Activated naive CD8-positive, alpha-beta T cell treated with anti-CD3 and anti-CD28 coated beads, Interleukin-2, amount 10 ng/mL, durations not matched to agents 7 days and 5 days (primary cell): ENCODE measurements at places on chromosomes 11 and 22. TPM values are rescaled to one million over a fixed set of nuclear protein-coding genes. Genes with fewer than 3 reads are reported as not detected.

LYVE1 gene
- total RNA-seq: not detected

- peaks cover 2% of the 10 kb centered on the region for H3K4me1 ChIP-seq
- no peak overlapping the region for H3K4me3 ChIP-seq
- no peak for DNase-seq
- H3K27me3 ChIP-seq: no peaks in the 10 kb centered on the region
- no peak overlapping the region for H3K27ac ChIP-seq
Observed at GRCh38 chr11:69131121-69131566, 24.6 kb upstream of the SMIM38 start.

OR10A2 gene
- total RNA-seq: not detected

DNA sequence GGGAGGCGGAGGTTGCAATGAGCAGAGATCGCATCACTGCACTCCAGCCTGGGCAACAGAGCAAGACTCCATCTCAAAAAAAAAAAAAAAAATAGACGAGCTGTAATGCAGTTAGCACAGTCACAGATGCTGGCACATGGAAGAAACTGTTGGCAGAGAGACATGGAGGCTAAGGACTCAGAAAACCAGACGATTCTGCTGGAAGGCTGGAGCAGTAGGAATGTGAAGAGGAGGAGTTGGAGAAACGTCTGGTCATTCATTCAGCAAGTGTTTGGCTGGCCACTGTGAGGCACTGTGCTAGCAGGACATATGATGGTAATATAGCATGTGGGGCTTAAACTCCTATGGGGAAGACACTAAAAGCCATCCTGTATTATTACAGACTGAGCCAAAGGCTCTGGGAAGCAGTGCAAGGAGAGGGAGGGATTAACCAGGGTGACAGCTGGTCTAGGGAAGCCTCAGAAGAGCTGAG is 5.0 kb downstream of the UQCR10 start:
- DNase-seq: no peak
- no peak overlapping the region for H3K4me3 ChIP-seq
- H3K4me1 ChIP-seq: peaks cover 10% of the 10 kb centered on the region
- no peaks in the 10 kb centered on the region for H3K27me3 ChIP-seq
- H3K36me3 ChIP-seq: peaks cover 17% of the 10 kb centered on the region

SC5D gene
- 24.8 TPM for total RNA-seq

APOBEC3B gene
- 7.2 TPM for total RNA-seq

CDC45 gene
- total RNA-seq: 56.1 TPM

DNA sequence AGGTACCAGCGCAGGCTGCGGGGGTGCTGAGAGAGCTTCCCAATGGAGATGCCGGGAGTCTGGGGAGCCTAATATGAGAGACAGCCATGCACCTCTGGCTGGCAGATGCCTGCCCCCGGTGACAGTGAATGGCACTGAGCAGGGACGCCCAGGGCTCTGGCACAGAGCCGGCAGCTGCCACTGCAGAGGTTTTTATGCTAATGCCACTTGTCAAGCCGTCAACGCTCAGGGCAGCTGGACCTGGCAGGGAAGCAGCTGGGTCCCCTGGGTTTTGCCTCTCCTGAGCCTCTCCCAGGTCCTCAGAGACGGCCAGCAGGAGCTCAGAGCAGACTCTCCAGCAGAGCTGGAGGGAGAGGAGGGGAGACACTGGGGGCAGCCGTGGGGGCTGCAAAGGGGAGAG is 573.6 kb downstream of the BUD13 start:
- no peaks in the 10 kb centered on the region for H3K36me3 ChIP-seq
- H3K4me1 ChIP-seq: no peaks in the 10 kb centered on the region
- H3K27me3 ChIP-seq: peaks cover 7% of the 10 kb centered on the region
- DNase-seq: no peak
- H3K27ac ChIP-seq: no peak overlapping the region
- no peak overlapping the region for H3K4me3 ChIP-seq

GRCh38 chr11:78809931-78810541 is 235.4 kb upstream of the NARS2 start:
- no peaks in the 10 kb centered on the region for H3K36me3 ChIP-seq
- no peak overlapping the region for H3K4me3 ChIP-seq
- no peak overlapping the region for H3K27ac ChIP-seq
- no peak for DNase-seq

PRPF19 gene
- total RNA-seq: 103 TPM

GRCh38 chr22:43370036-43370435 is 26.9 kb upstream of the SCUBE1 start:
- no peak overlapping the region for H3K4me3 ChIP-seq
- H3K36me3 ChIP-seq: no peaks in the 10 kb centered on the region
- H3K27me3 ChIP-seq: peaks cover 59% of the 10 kb centered on the region
- H3K27ac ChIP-seq: no peak overlapping the region

FTH1 gene
- total RNA-seq: 793 TPM

DNA sequence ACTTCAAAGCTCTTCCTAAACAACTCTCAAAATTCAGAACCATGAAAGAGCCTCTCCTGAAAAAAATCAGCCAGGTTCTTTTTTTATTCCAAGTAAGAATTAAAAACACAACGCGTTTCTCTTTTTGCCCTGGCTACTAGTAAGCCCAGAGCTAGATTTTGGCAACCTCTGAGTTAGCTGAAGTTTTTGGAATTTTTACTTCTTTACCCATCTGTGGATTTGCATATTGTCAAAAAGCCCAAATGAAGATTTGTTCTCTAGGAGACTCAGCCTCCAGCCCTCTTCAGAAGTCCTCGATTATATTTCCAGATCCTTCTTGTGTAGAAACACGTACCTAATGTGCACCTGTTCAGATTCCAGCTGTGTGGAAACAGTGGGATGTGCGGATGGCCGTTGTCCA is 517.9 kb downstream of the TBC1D22A start:
- no peak overlapping the region for H3K4me3 ChIP-seq
- no peaks in the 10 kb centered on the region for H3K36me3 ChIP-seq
- H3K27me3 ChIP-seq: peaks cover 2% of the 10 kb centered on the region
- no peaks in the 10 kb centered on the region for H3K4me1 ChIP-seq
- no peak for DNase-seq

FXYD6 gene
- total RNA-seq: 0.31 TPM

GRCh38 chr11:98227278-98227677 is 793.5 kb upstream of the CNTN5 start:
- H3K27ac ChIP-seq: no peak overlapping the region
- no peaks in the 10 kb centered on the region for H3K27me3 ChIP-seq
- no peak for DNase-seq

- H3K27ac ChIP-seq: no peak overlapping the region
- H3K4me3 ChIP-seq: no peak overlapping the region
- DNase-seq: no peak
- peaks cover 18% of the 10 kb centered on the region for H3K4me1 ChIP-seq
Observed at GRCh38 chr11:46696212-46696558, 4.2 kb downstream of the ARHGAP1 start.

CTR9 gene
- total RNA-seq: 47.6 TPM

ART1 gene
- total RNA-seq: not detected

GRCh38 chr11:125685228-125685627 is 4.6 kb upstream of the ACRV1 start:
- peaks cover 18% of the 10 kb centered on the region for H3K36me3 ChIP-seq
- H3K27me3 ChIP-seq: no peaks in the 10 kb centered on the region
- no peaks in the 10 kb centered on the region for H3K4me1 ChIP-seq
- H3K27ac ChIP-seq: no peak overlapping the region
- no peak for DNase-seq
- no peak overlapping the region for H3K4me3 ChIP-seq

CYTH4 gene
- 149 TPM for total RNA-seq
